ENCODE measurements at places on chromosomes 3 and 15.

- no peak for DNase-seq
These were observed at the start of gene NOX5 for GRCh38 chr15:69014454-69014853. NOX5 (plus strand) TSS chr15:69014695; CDS start chr15:69014736, 41 bp downstream.

DNA sequence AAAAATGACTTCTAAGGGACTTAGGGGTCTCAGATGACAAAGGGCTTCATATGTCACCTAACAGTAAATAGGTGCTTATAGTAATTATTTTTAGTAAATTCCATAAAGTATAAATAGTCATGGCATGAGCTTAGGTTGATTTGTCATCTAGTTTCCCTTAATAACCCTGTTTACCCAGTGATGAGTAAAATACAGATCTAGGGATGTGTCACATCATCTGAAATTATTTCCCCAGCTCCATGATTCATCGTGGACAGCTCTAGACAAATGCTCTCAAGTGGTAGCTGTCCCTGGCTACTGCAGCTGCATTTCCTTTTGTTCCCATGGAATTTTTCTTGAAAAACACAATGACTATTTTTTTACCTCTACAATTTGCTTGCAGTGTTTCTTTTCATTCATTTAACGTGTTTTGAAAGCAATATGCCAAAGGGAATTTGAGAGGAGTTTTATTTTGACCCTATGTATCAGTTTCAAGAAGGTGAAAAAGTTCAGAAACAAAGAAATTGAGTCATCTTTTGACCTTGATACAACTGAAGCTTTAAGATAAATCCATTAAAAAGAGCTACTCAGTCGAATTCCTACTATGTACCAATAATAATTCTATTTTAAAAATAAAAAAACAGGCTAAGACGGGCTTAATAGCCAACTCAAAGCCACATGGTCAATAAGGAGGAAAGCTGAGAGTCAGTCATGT, 241.6 kb downstream of the KCNMB2 start:
- no peak for DNase-seq

GRCh38 chr15:78987556-78988360, 42.9 kb upstream of the CTSH start:
- no peak for DNase-seq

DNA sequence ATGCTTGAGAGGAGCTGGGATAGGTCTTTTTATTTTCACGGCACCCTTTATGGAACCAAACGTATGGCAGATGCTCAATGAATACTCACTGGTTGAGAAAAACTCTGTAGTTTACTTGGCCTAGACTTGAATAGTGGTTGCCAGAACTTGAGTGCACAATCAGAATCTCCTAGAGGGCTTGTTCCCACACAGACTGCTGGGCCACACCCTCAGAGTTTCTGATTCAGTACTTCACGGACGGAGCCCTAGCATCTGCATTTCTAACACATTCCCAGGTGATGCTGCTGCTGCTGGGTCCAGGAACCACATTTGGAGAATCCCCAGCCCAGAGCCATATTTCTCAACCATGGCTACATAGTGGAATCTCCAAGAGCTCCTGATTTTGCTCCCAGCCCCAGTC, 24.6 kb downstream of the CA12 start:
- no peak for DNase-seq

GRCh38 chr15:47442371-47442770, 274.9 kb upstream of the SEMA6D start:
- no peak for DNase-seq

DNA sequence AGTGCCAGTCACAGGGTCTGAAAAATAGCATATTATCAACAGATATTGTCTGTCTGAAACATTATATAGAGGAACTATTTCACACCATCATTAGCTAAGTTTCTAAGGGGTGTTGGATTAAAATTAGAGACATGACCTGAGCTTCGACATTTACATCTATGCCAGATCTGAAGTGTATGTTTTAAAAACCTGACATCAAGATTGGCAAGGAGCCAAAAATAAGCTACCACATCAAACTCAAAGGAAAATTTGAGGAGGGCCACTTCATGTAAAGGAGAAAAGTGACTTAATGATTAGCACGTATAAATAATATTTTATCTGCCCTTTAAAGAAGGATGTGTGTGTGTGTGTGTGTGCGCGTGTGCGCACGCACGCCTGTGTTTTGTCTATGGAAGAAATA, 752.0 kb upstream of the GRM7 start:
- no peak for DNase-seq

GRCh38 chr3:81763001-81763400, 1.6 kb upstream of the GBE1 start:
- DNase-seq = no peak

GRCh38 chr15:76065245-76065644, 5.5 kb downstream of the TMEM266 start:
- no peak for DNase-seq

DNA sequence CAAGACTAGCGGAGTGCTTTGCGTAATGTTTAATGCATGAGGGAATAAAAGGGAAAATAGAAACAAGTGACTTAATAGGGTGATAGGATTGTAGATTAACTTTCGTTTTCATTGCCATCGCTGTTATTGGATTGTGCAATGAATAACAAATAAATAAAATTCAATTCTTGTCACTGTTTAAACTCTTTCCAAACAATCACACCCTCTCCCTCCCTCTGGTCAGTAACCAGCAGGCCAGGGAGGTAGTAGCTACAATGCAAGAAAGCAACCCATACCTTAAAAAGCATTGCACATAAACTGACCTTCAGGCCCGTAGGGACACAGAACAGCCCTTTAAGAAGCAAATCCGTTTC, 705 bp upstream of the TFRC start:
- DNase-seq = no peak

DNA sequence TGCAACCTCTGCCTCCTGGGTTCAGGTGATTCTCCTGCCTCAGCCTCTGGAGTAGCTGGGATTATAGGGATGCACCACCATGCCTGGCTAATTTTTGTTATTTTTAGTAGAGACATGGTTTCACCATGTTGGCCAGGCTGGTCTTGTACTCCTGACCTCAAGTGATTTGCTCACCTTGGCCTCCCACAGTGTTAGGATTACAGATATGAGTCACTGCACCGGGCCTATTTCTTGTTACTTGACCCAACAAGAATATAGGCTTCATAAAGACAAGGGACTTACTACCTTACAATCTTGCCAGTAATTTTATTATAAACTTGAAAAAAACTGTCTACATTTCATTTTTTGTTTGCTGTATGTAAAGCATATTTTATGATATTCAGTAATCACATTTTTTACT, 21.4 kb upstream of the ZBTB47 start:
- DNase-seq = no peak

- no peak for DNase-seq
These were observed 37.6 kb upstream of the EPHB3 start for GRCh38 chr3:184523825-184524615.

DNA sequence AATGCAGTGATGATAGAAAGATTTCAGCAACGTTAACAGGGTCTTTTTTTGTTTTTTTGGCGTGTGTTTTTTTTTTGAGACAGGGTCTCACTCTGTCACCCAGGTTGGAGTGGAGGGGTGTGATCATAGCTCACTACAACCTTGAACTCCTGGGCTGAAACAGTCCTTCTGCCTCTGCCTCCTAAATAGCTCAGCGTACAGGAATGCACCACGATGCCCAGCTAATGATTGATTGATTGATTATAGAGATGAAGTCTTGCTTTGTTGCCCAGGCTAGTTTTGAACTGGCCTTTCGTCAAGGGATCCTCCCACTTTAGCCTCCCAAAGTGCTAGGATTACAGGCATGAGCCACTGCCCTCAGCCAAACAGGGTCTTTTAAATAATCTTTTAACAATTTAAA, 7.0 kb downstream of the CHP1 start:
- no peak for DNase-seq

GRCh38 chr15:68017201-68017600, 36.9 kb upstream of the PIAS1 start:
- no peak for DNase-seq

GRCh38 chr3:44721231-44722102, 8.0 kb upstream of the ZNF501 start:
- no peak for DNase-seq

- DNase-seq = no peak
These were observed 28.9 kb upstream of the DRD3 start for GRCh38 chr3:114207768-114208167.

DNA sequence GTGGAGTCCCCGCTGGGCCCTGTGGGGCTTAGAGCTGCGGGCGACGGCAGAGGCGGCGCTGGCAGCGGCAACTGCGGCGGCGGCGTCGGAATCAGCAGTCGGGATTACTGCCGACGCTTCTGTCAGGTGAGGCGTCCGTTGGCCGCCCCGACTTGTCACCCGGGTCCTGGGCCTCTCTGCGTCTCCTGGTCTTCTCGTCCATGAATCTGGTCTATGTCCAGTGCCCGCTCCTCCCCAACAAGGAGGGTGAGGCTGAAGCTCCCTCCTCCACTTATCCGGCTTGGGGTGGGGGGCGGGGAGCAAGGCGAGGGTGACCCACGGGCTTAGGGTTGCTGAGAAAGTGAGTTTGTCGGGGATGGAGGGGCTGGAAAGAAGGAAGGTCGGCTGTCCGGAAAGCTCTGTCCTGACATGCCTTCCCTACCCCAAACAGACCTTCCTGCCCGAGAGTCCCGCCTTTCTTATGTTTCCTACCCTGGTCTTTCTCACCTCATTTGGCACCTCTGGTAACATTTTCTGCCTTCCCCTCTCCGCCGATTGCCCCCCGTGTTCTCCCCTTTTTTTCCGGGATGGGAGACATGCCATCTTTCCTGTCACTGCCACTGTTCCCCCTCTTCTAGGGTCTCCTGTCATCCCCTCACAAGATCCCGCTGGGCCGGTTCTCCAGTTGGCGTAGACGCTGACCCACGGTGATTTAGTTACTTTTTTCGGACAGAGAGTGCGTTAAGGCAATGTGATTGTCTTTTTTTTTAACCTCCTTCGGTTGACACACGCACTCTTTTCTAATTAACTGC, 520 bp downstream of the ZNF654 start:
- peak; percentile 15 for DNase-seq

DNA sequence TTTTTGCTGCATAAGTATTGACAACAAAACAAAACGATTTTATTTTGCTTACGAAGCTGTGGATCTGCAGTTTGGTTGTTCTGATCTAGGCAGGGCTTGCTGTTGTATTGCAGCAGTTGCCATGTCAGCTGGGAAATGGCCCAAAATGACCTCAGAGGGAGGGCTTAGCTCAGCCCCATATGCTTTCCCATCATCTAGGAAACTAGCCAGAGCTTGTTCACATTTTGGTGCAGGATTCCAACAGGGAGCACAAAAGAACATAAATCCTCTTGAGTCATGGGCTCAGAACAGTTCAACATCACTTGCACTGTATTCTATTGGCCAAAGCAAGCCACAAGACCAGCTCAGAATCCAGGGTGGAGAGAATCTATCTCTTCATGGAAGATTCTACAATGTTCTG, 42.2 kb upstream of the ROBO2 start:
- no peak for DNase-seq

DNA sequence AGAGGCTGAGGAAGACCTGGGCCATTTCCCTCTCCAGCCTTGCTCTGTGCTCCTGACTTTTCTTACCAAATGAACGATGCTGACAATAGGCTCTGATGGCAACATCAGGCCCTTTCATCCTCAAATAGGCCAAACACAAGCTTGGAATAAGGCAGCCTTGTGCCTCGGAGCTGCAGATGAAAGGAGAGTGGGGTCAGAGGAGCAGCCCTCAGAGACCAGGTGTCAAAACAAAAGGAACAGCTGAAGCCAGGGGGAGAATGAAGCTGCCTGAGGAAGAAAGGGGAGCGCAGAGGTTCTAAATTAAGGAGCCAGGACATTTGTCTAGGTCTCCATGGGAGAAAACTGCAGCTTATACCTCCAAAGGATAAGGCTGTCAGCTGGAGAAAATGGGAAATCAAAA, 5.1 kb downstream of the BFSP2 start:
- no peak for DNase-seq

DNA sequence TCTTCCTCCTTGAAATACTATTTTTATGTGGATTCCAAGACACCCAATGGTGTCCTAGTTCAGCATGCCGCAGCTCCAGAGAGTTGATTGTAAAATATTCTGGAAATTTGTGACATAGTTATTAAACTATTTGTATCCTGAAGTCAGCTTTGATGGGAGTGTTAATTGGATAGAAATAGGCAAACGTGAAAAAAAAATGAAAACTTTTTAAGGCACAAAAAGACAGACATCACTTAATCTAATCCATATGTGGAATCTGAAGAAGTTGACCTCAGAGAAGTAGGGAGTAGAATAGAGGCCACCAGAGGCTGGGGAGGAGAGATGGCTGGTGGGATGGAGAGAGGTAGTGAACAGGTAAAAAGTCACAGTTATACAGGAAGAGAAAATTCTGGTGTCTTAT, 704.2 kb downstream of the ROBO1 start:
- DNase-seq = no peak

- no peak for DNase-seq
These were observed 6.3 kb downstream of the LAMP3 start for GRCh38 chr3:183156266-183156665.

DNA sequence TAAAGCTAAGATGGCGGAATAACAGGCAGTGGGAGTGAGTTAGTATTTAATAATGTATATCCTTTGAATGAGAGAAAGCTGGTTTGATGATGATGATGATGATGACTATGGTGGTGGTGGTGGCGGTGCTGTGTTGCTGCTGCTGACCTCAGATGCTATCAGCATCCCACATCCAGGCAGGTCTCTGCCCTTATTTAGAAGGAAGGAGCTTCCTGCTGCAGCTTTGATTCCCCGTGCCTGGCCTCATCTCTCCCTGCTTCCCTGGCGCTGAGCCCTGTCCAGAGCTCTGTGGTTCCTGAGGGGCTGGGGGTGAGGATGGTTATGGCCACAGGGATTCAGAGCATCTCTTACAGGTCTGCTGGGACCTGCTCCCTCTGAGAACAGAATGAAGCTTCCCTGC, 73.1 kb downstream of the RAB11A start:
- no peak for DNase-seq

DNA sequence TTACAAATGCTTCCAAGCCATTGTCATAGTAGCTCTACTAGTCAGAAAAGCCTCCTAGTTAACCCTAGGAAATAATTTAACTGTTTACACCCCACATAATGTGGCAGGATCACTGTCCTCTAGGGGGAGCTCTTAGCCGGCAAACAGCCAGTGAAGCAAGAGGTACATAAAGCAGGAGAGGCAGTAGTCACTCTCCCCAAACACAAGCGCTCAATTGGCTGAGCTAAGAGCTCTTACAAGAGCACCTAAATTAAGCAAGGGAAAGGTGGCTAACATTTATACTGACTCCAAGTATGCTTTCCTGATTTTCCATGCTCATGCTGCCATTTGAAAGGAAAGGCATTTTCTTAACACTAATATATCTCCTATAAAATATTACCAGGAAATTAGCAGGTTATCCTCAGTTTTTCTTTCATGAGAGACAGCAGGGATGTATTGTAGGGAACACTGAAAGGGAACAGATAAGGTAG, 37.6 kb downstream of the NCEH1 start:
- no peak for DNase-seq

GRCh38 chr3:159657629-159658028, 331.0 kb upstream of the IL12A start:
- DNase-seq = no peak

Measured in midbrain (tissue), 1 donor.